ENCODE measurements at places on chromosomes 16 and 17.
A peak's percentile ranks its signal among the peaks of the same experiment; 100 is the strongest.

DNA sequence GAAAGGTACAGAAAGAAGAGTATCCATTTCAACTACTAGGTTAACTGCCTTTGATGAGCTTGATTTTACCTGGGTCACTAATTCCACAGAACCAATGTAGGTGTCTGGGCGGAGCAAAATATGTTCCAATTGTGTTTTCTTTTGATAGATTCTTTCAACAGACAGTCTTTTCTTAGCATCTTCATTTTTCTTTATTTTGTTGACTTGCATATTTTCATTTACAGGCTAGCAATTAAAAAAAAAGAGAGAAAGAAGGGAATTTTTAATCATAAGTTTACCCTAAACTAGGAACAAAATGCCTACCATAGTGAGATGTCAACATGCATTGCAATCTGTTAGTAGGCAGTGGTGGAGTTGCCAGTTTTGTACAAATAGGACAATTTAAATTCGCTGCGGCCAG is 1.0 kb downstream of the TOP2A start:
- DNase-seq, result no peak

DNA sequence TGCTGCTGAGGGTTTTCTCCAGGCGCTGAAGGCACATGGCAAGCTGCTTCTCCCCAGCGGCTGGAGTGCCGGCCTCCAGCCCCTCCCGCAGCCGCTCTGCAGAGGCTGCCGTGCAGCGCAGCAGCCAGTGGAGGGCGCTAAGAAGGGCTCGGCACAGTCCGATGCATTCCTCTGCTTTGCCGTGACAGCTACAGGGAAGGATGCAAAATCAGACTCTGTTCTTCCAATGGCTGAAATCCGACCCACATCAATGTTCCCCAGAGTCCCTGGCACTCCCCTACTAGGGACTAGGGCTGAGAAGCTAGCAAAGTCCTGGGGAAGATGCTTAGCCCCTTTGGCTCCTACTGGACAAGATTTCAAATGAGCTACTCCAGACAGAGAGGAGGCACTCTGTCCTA is 19.0 kb downstream of the MED24 start:
- DNase-seq, result no peak

GRCh38 chr17:40820228-40820838 is 2.1 kb downstream of the KRT10 start:
- DNase-seq, result no peak

GRCh38 chr17:56111706-56112485 is 41.4 kb upstream of the ANKFN1 start:
- DNase-seq, result no peak

GRCh38 chr17:17849147-17849820 is 12.5 kb upstream of the SREBF1 start:
- peak; percentile 72 for DNase-seq

- no peak for DNase-seq
These were observed 119.2 kb downstream of the RPTOR start for GRCh38 chr17:80663781-80664206.

DNA sequence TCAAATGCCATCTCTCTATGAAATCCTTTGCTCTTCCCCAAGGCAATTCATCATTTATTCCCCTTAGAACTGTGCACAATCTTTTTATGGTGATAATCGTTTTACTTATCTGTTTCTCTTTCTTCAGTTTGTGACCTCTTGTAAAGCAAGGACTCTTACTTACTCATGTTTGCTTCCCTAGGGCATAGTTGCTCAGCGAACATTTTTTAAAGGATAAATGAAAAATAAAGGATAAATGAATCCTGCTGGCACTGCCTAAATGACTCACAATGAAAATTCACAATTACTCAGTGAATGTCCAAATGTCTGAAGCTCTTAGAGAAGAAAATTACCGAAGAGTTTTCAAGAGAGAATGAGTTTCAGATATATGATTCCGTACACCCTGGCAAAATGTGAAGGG is 671.7 kb downstream of the CDH11 start:
- DNase-seq, result no peak

- DNase-seq, result no peak
These were observed 17.7 kb downstream of the USP10 start for GRCh38 chr16:84717484-84717883.

DNA sequence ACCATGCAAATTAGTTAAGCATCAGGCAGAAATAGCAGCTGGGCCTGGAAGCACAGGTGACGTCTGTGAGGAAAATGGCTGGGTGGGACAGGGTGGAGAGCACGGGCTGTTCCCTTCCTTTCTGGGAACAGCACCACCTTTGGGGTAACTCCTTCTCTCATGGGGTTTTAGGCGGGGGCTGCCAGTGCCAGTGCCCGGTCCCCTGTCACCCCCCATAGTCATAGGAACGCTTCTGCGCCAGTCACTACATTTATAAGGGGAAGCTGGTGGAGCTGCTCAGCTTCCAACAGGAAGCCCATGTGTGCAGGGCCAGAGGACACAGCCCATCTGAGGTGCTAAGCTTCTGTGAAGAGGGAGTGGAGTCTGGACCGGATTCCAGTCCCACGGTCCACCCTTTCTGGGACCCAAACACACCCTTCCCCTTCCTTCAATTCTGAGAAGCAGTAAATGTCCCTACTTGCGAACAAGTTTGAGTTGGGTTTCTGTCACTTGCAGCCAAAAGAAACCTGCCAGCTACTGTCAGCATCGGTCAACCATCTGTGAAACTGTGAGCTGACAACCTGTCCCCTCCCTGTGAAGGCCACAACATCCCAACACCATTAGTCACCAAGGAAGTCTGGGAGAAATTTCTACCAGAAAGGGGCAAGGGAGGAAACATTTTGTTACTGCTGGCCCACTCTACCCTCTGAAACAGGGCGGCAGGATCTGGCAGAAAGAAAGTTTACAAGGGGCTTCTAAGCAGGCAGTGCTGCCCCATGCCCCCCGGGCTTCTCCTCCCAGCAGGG is 86.0 kb upstream of the AMZ2 start:
- no peak for DNase-seq

- DNase-seq, result no peak
These were observed 64.4 kb downstream of the METRNL start for GRCh38 chr17:83143817-83144231.

DNA sequence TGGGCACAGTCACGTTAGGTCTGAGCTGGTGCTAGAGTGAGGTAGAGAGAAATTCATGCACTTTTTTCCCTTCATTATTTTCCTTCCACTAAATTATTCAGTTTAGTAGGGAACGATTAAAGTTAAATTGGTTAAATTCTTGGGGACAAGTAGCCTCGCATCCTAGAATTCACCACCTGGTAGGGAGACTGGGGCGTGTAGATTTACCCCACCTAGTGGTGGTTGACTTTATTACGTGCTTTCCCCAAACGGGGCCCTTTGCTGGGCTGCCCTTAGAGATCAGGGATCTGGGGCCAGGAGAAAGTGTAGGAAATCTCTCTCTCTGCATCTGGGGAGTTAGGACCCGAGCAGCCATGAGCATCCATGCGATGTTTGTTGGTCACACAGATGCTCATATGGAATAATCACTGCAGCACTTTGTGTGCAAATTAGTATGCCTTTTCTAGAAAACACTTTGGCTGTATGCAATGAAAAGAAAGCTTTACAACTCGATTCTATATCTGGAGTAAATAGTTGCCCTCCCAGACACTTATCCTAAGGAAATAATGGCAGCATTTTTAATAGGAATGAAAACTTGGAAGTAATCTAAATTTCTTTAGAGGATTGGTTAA is 107.0 kb downstream of the PLCG2 start:
- DNase-seq, result no peak

DNA sequence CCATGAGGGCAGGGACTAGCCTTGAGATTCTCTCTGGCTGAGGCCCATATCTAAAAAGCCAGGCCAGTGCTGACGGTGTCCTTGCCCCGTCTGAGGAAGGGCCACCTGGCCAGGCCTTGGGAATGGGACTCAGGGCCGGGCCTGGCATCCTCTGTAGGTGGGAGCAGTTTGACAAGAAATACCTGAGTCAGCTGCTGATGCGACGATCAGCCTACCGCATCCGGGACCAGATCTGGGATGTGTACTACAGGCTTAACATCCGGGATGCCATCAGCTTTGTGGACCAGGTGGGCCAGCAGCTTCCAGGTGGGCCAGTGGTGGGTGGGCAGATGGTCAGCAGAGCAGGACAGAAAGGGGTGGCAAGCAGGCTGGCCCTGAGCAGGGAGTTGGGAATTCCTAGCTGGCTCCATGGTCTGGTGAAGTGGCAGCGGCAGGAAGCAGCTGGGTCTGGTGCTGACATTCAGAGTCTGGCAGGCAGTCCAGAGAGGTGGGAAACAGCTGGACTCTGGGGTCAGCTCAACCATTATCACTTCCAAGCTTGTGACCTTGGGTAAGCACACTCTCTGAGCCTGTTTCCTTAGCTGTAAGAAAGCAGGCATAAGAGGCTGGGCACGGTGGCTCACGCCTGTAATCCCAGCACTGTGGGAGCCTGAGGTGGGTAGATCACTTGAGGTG is 9.5 kb downstream of the SLC9A5 start:
- no peak for DNase-seq

DNA sequence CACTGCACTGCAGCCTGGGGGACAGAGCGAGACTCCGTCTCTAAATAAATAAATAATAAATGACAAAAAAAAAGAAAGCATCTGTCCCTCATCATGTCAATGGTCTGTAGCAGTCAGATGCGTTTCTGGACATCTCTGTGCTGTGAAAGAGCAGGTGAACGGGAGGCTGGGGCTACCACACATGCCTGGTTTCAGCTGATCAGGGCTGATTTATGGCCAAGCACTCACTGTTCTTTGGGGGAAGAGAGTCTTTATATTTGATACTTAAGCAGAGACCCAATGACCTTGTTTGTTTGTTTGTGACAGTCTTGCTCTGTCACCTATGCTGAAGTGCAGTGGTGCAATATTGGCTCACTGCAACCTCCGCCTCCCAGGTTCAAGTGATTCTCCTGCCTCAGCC is 17.5 kb downstream of the KIAA0513 start:
- no peak for DNase-seq

- DNase-seq, result peak; percentile 29
These were observed 6.1 kb downstream of the DNAI2 start for GRCh38 chr17:74280093-74280513.

DNA sequence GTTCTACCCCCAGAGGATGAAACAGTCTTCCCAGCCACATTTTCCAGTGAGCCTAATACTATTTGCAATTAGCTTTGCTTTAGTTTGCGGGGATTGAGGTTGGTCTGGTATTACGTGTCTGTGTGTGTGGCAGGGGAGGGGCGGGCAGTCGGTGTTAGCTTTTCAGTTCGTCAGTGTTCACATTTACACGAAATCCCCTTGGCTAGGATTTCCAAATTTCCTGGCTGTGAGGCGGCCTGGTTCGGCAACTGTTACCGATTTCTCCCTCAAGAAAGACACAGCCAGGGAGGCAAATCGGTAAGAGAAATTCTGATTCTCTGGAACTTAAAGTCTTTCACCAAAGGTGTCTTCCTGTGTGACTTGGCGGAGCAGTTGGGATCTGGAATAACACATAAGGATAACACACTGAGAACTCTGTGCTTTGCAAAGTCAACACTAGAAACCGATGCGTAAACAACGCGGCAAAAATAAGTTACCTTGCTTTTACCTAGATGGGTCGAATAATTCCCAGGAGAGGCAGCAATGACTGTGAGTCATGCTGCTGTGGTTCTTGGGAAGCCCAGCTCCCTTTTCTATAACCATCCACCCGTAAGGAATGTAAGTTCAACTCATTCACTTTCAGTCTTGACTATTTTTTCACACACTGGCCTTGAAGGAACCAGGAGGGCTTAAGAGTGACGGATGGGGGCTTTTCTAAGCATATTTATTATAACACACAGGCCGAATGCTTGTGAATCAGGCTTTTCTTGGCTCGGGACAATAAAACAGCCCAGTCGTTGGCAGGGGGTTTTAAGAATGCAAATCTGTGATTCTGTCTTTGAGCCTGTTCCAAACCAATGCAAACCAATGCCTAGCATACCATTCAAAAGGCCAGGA is 24.2 kb downstream of the GPRC5B start:
- no peak for DNase-seq

- no peak for DNase-seq
These were observed 37.8 kb downstream of the RBBP6 start for GRCh38 chr16:24577167-24577566.

- no peak for DNase-seq
These were observed 855 bp downstream of the HSF4 start for GRCh38 chr16:67165121-67166078.

- no peak for DNase-seq
These were observed 27.4 kb downstream of the SNX11 start for GRCh38 chr17:48134912-48135480.

DNA sequence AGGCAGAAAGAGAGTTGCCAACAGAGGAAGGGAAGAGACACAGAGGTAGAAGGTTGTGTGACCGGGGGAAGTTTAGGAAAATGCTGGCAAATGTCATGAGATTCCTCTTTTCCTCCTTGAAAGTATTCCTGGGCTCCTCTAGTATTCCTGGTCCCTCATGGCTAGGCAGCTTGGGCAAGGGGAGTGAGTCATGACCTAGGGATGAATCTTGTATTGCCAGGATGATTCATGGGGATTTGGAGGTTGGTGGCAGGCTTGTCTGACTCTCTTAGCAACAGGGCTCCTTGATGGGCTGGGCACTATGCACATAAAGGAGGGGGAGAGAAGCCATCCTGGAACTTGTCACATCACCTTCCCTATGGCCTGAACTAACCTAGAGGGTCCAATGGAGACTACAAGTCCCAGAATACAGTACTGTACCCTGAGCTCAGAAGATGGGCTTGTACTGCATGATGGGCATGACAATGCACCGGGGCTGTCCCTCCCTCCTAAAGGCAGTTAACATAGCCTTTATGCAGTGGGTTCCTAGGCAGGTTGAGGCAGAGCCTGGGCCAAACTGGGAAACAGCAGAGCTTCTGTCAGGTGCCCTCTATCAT is 2.1 kb upstream of the SEZ6 start:
- no peak for DNase-seq

- no peak for DNase-seq
These were observed 82.2 kb upstream of the ARL4D start for GRCh38 chr17:43316522-43317142.

DNA sequence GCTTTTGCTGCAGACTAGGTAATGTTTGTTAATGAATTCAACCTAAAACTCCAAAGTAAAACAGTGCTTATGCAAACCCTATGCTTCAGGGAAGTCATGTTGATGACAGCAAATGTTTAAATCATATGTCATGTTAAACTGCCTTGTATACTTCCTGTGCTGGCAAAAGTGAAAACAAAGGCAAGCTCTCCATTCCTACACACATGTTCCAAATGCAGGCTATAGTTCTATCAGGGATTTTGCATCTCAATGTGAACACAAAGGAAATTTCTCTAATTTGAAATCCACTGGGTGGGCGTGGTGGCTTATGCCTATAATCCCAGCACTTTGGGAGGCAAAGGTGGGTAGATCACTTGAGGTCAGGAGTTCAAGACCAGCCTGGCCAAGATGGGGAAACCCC is 19.3 kb downstream of the UNK start:
- no peak for DNase-seq

- DNase-seq, result no peak
These were observed 4.3 kb upstream of the APRT start for GRCh38 chr16:88815901-88816589.

GRCh38 chr16:66717112-66717675 is 20.7 kb upstream of the CMTM4 start:
- no peak for DNase-seq
